ENCODE measurements at places on chromosomes 3 and 15.

DNA sequence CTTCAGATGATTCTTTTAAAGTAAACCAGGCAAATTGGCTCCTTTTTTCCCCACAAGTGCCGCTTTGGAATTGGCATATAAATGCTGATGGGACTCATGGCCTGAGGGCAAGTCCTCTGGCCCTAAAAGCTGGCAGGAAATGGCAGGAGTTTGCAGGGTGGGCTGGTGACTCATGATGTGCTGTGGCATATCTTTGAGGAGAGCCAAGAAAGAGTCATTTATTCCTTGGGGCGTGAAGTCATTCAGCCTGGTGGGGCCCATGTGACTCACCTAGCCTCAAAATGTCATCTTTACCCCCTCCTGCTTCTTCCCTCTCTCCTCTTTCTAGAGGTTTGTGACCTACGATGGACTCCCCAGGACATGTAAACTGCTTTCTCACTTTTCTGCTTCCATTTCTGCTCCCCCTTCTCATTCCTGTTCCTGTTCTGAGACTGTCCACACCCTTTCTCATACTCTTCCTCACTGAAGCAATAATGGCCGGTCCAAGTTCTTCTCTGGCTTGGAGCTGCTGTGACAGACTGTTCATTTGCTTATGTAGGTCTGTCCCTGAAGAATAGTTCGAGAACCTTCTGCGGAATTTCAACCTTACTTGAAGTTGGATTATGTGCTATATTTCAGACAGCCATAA is 326.1 kb downstream of the SATB1 start:
- DNase-seq = peak; percentile 13

GRCh38 chr3:123258811-123259420 is 57.2 kb downstream of the SEC22A start:
- DNase-seq = no peak

DNA sequence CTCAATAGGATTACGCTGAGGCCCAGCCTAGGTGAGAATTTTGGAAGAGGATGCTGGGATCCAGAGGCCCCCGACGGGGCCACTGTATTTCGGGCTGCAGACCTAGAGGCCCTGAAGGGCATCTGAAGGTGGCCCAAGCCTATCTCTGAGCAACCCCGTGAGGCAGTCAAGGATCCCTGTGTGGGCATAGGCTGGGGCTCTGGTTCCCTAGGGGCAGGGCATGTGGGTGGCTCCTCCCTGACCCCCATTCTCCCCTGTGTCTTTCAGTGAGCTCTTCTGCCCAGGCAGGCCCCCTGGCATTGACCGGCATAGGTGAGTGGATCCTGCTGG is 216.0 kb downstream of the SNRPN start:
- DNase-seq = no peak

GRCh38 chr3:13539292-13539638 is 9.7 kb upstream of the FBLN2 start:
- no peak for DNase-seq

- no peak for DNase-seq
These were observed 50.7 kb downstream of the ATG7 start for GRCh38 chr3:11322931-11323330.

DNA sequence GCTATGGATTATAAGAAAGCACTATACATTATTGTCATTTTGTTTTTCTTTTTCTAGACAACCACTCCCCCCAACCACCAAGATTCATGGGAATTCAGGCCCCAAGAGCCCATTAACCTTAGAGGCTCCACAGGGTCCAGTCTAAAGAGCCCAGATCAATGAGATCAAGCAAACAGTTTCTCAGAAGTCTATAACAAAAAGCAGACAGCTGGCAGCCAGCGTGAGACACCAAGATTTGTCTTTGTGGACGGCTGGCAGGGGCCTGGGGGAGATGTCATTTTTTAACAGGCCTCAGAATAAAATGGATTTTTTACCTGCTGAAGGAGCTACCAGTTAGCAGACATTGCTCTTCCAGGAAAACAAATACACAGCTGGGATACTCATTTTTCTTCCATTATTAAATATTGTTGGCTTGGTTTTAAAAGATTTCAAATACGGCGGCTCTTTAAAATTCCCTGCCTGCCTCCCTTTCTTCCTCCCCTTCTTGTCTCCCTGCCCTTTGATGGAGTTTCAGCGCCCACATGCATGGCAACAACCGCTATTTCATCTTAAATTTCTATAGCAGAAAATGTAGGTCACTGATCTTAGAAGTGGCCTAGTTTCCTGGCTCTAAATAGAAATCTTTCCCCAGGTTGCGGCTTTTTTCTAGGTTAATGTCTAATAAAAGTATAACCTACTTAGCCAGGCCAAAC is 130.6 kb downstream of the FAM174B start:
- no peak for DNase-seq

DNA sequence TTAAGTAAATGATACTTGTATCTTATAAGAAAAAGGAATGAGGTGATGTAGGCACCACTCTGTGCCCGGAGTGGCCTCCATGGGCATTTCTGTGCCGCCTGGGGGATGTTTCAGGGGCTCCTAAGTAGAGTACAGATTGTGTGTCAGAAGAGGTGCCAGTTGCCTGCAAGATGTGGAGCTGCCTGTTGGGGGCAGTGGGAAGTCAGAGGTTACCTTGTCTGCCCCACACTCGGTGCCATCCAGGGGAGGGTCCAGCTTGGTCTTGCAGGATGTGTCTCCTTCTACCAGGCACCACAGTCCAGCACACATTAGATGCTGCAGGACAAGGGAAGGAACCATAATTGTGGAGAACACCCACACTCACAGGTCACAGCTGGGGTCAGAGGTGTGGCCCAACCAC is 208.8 kb downstream of the ADAMTS17 start:
- no peak for DNase-seq

- DNase-seq = no peak
These were observed 14.2 kb downstream of the TMEM43 start for GRCh38 chr3:14138878-14139655.

Data from stimulated activated CD8-positive, alpha-beta memory T cell treated with anti-CD3 and anti-CD28 coated beads, Interleukin-7, amount 100 ng/mL, for 24 hours (primary cell).